Bronchial epithelial cell (primary cell): ENCODE measurements at places on chromosomes 7 and 10.

DNA sequence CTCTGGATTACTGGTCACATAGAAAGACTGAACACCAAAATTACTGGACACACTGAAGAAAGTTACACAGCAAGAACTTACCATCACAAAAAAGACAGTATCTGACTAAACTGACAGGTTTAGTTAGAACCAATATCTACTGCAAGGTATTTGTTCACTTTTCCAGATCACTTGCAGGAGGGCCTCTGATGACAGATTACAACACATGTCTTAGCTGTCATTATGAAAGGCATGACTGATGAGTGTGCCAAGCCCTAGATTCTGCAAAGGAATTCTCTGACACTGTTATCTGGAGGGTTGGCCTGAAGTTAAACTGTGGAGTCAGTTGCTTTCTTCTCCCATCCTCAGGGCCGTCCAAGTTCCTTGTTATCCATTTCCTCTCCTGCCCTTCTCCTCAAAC, 242.7 kb downstream of the KIF20B start:
- peak; percentile 40 for DNase-seq

DNA sequence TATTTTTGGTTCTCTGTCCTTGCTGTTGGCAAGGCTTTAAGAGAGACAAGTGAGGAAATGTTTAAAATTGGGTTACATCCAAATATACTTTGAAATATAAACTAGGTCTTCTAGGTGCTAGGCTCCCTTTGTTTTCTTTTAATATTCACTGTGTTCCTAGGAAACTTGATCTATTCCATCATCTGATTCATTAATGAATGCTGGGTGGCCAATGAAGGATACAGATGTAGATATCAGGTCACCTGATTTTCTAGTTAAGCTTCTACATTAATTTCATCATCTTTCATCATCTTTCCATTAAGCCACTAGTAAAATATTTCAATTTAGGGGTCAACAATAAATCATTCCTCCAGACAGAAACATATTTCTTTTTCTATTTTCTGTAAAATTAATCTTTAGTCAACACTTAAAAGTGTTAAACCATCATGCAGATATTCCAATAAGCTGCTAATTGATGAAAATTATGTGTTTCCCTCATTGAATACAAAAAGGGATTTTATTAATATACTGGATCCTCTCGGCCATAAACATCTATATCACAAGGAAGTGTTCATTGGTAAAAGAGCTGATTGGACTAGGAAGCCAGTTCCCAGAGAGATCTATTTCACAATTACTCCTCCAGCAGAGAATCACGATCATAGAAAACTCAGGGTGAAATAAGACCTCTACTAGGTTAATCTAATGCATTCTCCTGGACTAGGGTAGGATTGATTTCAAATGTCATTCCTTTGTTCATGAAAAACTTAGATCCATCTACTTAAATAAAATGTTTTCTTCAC, 14.7 kb downstream of the HGF start:
- DNase-seq: no peak

- peak; percentile 59 for DNase-seq
Observed at GRCh38 chr10:3197348-3198003, 24.9 kb upstream of the PITRM1 start.

DNA sequence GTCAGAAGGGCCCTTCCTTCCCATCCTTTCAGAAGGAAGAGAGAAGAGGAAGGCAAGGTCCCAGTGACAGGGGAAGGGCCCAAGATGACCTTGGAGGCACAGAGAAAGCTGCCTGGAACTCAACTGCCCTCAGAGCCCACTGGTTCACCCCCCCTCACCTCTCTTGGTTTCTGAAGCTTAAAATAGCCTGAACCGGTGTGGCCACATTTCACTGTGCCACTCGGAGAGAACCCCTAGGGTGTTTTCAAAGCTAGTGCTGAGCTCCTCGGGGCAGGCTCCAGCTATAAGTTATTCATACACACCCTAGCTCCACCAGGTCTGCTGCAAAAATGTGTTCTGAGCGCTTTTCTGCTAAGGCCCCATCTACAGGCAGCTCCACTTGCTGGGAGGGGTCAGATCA, 60.9 kb upstream of the ADRB1 start:
- DNase-seq: peak; percentile 8

DNA sequence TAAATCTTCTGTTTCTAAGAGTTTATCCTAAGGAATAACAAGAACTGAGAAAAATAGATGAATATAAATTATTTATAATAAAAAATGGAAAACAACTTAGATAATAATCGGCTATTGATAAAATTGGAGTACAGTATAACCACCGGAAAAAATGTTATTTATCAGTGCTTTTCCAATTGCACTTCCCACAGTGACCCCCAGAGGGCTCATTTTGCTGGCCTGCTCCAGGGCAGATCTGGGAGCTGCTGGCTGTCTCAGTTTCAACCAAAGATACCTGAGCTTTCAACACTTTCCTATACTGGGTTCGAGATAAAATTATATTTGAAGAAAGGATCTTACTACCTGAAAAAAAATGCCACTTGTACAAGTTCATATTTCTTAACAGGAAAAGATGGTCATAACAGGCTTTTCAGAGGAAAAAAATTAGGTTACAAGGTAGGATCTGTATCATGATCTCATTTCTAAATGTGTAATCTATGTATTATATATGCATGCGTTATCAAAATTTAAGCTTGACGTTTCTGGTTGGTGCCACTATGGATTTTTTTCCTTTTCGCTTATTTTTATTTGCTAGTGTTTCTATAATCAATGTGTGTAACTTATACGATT, 165.7 kb downstream of the NPSR1 start:
- peak; percentile 40 for DNase-seq

GRCh38 chr7:143202161-143202560, 18.9 kb downstream of the TAS2R39 start:
- no peak for DNase-seq

DNA sequence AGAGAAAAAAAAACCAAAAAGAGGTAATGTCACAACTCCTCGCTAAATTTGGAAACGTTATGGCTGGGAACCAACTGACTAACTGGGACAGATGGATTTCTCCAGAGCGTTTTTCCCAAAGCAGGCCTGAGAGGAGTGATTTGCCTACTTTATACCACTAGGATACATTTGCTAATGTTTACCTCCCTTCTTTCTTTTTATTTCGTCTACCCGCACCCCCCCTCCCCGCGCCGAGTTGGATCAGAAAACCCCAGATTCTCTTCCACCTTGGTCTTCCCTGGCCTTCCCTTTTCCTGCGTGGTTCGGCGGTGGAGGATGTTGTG, 7.2 kb downstream of the CPA2 start:
- DNase-seq: no peak

GRCh38 chr10:98328163-98328562, 60.2 kb upstream of the LOXL4 start:
- no peak for DNase-seq

DNA sequence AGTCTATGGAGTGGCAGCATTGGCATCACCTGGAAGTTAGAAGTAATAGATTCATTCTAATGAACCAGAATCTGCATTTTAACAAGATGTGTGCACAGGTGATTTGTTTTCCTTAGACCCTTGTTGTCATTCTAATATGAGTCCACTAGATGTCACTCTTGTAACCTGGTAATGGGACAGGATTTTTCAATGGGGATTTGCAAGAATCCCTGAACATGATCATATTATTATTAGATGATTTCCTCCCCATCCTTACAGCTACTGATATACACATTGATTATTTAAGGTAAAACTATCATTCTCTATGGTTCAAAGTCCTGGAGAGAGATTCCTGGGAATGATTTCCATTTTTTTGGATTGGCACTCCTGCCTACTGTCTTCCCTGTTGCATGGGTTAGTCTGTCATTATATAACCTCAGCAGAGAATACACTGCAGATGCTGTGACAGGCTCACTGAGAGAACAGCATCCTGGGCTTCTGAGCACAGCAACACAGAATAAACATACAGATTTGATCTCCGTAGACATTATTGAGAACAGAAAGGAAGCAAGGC, 194.9 kb downstream of the SUGCT start:
- peak; percentile 66 for DNase-seq

DNA sequence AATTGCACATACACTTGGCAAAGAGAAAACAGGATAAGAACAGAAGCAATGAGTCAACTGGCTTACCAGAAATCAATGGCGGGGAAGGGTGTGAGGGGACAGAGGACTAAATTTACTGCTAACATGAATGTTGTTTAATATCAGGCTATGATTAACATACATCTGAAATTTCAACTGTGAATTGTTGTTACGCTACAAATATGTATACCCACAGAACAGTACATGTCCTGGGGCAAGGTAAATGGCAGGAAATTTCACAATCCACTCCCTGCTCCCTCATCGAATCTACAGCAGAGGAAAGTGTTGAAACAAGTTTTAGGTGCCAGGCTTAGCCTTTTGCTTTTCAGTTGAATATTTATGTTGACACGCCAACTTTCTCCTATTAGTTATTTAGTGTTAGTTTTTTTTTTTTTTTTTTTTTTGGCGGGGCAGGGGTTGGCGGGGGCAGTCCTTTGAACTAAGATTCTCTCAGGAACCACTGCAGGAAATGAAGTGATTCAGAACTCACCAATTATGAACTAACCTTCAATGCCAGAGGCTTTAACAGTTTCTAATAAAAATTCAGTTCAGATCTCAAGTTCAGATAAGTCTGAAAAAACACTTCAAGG, 99.0 kb downstream of the UBE2H start:
- DNase-seq: peak; percentile 98

DNA sequence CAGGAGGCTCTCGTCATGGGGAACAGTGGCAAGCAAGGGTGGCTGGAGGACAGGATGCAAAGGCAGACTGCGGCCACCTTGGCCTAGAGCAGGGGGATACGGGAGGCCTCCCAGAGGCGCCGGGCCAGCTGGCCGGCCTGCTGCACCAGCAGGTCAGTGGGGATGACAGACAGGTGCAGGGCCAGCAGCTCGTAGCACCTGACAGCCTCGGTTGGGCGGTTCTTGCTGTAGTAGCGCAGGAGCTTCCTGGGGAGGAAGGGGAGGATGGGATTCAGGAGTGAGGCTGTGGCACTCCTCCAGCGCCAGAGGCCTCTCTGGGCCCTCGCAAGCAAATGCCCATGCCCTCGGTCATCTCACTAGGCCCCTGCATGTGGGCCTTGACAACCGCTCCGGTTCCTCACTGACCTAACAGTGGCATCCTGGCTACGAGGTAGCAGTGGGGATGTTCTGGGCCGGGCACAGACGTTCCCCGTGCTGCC, 2.5 kb upstream of the PYROXD2 start:
- no peak for DNase-seq

DNA sequence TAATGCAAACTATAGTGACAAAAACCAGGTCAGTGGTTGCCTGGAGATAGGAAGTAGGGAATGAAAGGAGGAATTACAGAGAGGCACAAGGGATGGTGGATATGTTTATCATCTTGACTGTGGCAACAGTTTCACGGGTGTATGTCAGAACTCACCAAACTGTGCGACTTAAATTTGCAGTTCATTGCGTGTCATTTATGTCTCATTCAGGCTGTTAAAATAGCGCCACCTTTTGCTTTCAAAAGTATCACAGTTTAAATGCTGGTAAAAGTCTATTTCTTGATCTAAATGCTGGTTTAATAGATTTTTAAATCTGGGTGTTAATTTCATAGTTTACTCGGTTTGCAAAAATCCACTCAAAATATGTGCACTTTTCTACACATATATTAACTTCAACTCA, 51.0 kb downstream of the PTTG1IP2 start:
- DNase-seq: peak; percentile 41

- DNase-seq: no peak
Observed at GRCh38 chr10:66792441-66792840, 133.4 kb upstream of the LRRTM3 start.

DNA sequence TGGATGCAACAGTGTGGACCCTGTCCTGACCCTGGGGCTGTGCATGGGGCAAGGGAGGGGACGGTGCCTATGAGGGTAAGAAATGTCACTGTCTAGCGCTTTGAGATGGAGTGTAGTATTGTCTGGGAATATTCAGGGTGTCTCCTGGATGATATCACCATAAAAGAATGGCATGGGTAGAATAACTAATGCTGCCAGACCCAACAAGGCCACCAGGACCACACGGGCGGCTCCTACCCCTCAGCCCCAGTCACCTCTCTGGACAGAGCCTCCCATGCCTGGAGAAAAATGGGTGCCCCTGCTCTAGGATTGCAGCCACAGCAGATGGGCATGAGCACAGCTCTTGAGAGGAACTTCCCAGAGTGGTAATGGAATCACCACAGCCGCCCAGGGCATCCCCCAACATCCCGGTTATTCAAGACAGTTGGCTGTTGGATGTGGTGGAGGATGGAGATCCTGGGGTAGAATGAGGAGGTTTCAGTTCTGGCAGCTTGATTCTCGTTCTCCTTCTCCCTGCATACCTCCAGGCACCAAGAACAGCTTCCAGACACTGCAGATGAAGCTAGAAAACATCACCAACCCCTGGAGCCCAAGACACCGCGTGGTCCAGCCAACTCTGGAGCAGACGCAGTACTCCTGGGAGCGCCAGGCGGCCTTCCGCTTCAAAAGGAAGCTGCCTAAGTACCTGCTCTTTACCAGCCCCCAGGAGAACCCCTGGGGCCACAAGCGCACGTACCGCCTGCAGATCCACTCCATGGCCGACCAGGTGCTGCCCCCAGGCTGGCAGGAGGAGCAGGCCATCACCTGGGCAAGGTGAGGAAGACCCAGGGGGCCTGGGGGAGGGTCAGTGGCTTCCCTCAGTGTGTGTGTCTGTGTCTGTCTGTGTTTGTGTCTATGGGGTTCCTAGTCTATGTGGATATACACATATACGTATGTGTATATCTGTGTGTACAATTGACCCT, 6.2 kb downstream of the AOC1 start:
- DNase-seq: no peak

DNA sequence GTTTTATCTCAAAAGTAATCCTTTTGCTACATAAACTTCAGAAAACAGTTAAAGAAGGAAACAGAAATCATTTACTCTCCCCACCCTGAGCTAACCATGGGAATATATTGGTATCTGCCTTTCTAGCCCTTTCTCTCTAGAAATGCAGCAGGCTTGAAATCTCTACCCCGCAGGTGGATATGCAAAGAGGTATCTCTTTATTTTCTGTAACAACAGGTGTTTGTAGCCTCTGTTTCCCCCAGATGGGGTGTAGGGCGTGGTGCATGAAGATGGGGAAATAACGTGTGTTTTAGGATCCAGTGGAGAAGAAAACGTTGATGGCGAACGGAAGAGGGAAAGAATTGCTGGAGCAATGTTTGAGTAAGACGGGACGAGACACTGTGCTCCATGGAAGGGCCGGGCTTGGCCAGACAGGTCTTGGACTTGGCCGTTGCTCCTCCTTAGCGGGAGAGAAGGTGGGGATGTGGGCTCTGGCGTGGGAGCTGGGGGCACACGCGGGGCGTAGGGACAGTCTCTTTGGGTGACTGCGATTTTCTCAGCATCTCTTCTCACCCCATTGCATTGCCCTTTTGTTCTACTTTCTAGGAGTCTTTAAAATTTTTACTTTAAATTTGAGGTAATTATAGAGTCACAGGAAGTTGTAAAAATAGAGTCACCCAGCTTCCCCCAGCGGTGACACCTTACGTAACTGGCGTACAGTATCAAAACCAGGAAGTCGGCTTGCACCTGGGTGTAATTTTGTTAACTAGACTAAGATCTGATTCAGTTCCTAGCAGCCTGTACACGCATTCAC, 82.9 kb downstream of the ELFN1 start:
- DNase-seq: no peak

DNA sequence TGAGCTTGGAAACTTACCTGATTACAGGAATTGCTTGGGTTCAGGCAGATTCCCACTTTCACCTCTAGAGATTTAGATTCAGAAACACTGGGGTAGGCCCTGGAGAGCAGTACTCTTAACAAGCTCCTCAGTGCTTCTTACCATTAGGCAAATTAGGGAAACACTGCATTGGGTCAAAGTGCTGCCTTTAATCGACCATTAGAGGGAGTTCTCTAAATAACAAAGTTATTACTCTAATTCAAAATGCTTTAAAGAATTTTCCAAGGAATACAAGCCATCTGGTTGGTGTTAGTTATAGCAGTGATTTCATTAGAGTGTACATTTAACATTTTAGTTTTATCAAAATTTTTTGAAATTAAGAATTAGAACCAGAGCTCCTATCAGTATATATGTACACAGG, 324.5 kb downstream of the GFRA1 start:
- no peak for DNase-seq
